ENCODE measurements at places on chromosomes 13 and 19.

DNA sequence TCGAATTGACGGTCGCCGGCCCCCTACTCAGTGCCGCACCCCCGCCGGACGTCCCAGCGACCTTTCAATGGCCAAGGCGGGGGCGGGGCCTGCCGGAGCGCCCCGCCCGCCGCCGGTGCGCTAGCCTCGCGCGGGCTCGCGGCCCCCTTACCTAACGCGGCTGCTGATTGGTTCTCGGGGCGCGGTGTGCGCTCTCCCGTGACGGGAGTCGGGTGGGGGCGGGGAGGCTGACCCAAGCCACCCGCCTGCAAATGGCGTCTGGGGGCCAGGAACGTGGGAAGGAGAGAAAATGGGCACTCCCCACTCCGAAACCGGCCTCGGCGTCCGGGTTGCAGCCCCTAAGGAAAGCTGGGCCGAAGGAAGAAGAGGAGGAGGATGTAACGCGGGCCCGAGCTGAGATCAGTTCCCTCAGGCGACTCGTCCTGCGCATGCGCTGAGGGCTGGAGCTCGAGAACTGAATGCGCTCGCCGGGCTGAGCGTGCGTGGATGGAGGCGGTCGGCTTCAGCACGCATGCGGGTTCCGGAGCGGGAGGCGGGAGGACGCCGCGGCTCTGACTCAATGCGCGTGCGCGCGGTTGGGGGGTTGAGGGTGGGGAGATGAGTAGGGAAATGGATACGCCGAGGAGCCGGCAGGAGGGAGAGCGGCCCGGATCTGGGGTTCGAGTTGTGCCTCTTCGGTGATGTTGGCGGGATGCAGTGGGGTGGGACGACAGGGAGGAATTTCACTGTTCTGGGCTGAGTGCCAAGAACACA, at the start of gene SMG9:
Gene SMG9, minus strand, starts transcription at position 460 of the 753 bp plus-strand sequence. CDS start 4,221 bp downstream, outside the sequence.
- DNase-seq: peak; percentile 98

DNA sequence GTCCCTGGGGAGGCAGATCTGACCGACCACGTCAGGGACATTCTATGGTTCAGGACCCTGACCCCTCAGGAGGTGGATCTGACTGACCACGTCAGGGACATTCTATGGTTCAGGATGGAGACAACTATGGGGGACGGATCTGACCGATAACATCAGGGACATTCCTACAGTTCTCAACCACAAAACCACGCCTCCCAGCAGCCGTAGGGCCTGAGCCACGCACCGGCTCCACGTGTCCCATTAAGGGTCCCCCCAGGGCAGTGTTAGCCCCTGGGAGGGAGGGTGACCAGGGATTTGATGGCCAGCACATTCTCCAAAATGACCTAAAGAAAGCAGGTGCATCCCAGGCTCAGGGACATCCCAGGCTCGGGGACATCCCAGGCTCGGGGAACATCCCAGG, 49.0 kb upstream of the C13orf46 start:
- DNase-seq: no peak

- DNase-seq: no peak
Observed at GRCh38 chr13:46329624-46330023, 57.4 kb downstream of the RUBCNL start.

- no peak for DNase-seq
Observed at GRCh38 chr13:67318860-67319259, 88.7 kb upstream of the PCDH9 start.

DNA sequence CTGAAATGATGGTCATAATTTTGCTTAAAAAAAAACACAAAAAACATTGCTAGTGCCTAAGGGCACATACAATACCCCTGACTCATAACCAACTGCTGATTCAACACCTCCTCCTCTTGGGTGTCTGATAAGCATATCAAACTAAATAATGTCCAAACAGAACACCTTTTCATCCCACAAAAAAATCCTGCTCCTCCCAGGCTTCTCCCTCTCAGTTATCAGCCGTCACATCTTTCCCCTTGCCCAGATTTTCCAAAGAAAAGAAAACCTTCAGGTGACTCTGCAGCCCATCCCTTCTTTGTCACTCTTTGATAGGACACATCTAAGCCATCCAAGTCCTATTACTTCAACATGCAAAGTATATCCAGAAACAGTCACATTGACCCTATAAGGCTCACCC, 46.9 kb downstream of the ABCC4 start:
- DNase-seq: no peak
